Activated CD8-positive, alpha-beta memory T cell treated with anti-CD3 and anti-CD28 coated beads, Interleukin-2, amount 50 U/mL, for 48 hours (primary cell): ENCODE measurements at places on chromosomes 3 and 15.

- no peak for DNase-seq
Observed at GRCh38 chr3:34396288-34396687, 597.9 kb downstream of the PDCD6IP start.

DNA sequence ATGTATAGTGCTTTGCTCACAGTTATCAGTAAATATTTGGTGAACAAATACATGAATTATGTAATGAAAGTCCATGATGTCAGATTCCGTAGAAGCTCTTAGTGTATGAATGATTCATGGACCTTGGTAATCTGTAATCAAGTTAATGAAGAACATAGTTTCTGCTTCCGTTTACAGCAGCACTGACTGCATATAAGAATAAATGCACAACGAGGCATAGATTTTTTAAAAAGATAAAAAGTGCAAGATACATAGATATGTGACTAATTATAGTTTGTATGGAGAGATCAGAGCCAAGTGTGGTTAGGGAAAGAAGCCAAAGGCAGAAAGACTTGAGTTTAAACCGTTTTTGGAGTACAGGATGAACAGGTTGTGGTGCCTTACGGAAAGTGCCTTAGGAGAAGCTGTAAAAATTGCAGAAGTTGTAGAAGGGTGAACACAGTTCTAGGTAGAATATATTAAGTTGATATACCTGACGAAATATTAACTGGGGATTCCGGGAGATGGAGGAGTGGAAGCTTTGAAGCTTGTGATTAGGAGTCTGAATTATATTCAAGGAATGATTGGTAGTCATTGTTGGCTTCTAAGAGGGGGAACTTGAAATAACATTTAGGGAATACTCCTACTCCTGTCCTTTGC, 293.1 kb downstream of the NLGN1 start:
- DNase-seq: no peak

- DNase-seq: no peak
Observed at GRCh38 chr15:33831646-33832045, 136.7 kb upstream of the CHRM5 start.

- DNase-seq: no peak
Observed at GRCh38 chr3:71680603-71681002, 44.6 kb downstream of the EIF4E3 start.

- DNase-seq: no peak
Observed at GRCh38 chr3:14829811-14830210, 11.0 kb downstream of the FGD5 start.

- no peak for DNase-seq
Observed at GRCh38 chr3:177842743-177843734, 645.8 kb upstream of the TBL1XR1 start.

GRCh38 chr15:80241508-80241907, 10.5 kb downstream of the CTXND1 start:
- DNase-seq: no peak

- DNase-seq: no peak
Observed at GRCh38 chr3:54596087-54596486, 331.8 kb downstream of the LRTM1 start.

DNA sequence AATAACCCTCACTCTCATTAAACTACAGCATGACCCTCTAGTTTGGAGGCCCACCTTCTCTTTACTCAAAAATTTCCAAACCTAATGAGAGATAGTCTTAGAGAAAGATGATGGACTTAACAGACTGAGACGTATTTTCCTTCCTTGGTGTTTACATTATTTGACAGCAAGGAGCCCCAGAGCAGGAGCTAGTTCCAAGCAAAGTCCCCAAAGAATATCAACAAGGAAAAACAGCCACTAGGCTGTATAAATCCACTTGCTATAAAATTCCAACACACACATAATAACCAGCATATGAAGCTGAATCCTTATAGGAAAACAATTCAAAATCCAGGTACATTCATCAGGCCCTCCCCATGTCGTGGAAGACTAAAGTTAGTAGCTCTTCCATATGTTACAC, 660.0 kb downstream of the FHIT start:
- DNase-seq: no peak

DNA sequence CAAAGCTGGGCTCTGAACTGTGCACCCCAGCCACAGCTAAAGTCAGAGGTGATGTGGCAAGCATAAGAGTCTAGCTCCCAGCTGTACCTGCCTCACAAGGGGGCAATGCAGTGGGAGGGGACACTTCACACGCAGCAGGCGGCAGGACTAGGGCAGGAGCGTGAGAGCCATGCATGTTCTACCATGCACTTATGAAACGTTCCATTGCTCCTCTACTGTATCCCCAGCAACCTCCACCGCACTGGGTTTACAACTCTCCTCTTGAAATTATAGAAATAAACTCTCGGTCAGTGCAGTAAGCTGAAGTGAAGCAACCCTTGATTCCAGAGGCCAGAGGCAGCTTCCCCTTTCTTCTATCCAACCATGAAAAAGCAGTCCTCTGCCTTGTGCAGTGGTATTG, 298.6 kb upstream of the STT3B start:
- no peak for DNase-seq

DNA sequence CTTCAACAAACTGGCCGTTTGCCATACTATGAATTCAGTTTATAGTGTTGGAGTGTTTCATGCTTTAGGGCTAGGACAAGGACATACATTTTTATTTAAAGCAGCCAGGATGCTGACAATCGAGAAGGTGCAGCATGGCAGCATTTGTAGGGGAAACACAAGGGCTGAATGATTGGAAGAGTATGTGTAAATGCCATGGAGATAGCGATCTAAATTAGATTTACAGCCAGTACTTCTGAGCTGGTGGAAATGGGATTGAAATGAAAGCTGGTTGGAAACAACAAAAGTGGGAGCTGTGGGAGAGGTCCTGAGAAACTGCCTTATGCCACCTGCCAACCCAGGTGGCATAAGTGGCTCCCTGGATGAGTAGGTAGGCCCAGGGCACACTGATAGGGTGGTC, 209.9 kb upstream of the MRPL3 start:
- no peak for DNase-seq

DNA sequence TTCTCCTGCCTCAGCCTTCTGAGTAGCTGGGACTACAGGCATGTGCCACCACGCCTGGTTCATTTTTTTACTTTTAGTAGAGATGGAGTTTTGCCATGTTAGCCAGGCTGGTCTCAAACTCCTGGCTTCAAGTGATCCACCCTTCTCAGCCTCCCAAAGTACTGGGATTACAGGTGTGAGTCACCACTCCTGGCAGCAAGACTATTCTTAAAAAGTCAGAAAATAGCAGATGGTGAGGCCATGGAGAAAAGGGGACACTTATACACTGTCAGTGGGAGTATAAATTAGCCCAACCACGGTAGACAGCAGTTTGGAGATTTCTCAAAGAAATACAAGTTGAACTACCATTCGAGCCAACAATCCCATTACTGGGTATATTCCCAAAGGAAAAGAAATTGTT, 603.3 kb upstream of the TBL1XR1 start:
- no peak for DNase-seq

- no peak for DNase-seq
Observed at GRCh38 chr3:115616461-115616860, 6.8 kb upstream of the GAP43 start.

DNA sequence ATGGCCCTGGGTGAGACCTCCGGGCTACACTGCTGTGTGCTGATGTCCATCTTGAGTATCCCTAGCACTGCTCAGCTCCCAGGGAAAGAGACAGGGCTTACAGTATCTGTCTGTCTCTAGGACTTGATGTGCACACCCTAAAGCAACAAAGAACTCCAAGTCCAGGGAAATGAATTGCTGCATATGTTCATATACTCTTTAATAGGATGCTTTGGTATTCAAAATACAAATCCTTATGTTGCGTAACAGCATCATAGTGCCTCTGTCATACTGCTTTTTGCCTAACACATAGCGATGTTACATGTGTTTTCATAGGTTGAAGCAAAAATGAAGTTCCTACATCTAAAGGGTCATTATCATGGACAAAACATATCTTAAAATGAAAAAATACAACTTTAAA, 299.9 kb downstream of the SLC9A9 start:
- no peak for DNase-seq

DNA sequence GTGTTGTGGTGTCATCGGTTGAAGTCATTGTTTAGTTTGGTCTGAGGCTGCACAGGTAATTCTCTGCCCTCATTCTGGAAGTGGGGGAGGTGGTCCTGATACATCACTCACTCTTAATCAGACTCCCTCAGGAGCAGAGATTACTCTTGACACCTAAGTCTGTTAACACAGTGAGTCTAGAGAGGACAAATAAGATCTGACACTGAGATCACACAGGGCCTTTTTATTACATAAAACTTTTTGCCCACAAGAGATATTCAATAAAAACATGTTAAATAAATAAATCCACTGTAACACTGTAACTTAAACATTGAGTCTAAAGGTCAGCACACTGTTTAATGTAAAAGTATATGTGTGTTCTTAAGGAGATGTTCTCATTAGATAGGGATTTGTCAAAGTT, 57.1 kb upstream of the MBNL1 start:
- no peak for DNase-seq

- no peak for DNase-seq
Observed at GRCh38 chr3:124821356-124821755, 65.8 kb downstream of the ITGB5 start.

DNA sequence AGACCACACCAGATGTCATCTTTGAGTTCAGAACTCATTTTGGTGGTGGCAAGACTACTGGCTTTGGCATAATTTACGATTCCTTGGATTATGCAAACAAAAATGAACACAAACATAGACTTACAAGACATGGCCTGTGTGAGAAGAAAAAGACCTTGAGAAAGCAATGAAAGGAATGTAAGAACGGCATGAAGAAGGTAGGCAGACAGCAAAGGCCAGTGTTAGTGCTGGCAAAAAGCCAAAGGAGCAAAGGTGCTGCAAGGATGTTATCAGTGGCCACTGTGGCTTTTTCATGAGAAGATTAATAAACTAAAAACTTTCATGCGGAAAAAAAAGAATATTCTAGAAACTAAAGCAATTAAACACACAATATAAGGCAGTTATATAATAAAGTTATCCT, 21.9 kb downstream of the AAGAB start:
- DNase-seq: no peak

GRCh38 chr3:101466465-101467309, 46.3 kb downstream of the SENP7 start:
- DNase-seq: no peak
